CD4-positive, alpha-beta T cell treated with Interleukin-21 for 1 hour (primary cell): ENCODE measurements at places on chromosomes 12 and 14.

GRCh38 chr12:116528498-116528897, 30.7 kb upstream of the MAP1LC3B2 start:
- DNase-seq: no peak

DNA sequence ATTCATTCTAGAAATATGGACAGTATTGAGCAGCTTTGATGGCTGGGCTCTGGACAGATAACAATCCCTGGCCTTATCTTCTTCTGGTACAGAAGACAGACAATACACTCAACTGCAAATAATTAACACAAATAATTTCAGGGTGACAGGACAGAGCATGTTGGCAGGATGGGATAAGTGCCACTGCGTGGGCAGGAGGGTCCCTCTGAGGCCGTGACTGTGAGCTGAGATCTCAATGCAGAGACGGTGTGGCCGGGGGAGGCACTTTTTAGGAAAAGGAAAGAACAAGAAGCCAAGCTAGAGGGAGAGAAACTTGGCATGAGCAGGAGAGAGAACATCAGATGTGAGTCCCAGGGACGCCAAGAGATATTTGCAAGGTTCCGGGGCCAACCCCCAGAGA, 8.1 kb downstream of the SYNE3 start:
- no peak for DNase-seq

GRCh38 chr12:8069582-8069981, 3.4 kb upstream of the C3AR1 start:
- DNase-seq: no peak

- no peak for DNase-seq
Observed at GRCh38 chr14:88323086-88323522, at the start of gene KCNK10. Gene KCNK10, minus strand, starts transcription at chr14:88323269. Its CDS starts 471 bp downstream, at chr14:88322798.

DNA sequence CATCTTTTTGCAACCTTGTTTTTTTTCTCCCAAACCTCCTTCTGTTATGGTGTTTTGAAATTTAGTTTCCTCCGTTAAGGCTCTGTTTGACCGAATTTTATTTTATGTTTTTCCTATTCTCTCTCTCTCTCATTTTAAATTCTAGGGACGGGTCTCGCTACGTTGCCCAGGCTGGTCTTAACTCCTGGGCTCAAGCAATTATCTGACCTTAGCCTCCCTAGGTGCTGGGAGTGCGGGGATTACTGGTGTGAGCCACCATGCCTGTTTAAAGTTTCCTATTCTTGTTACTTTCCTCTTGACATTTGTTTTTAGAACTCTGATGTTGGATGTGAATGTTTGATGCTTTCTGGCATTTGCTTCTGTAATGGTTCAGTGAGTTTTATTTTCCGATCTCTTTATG, 1.0 kb downstream of the ZC3H14 start:
- no peak for DNase-seq

DNA sequence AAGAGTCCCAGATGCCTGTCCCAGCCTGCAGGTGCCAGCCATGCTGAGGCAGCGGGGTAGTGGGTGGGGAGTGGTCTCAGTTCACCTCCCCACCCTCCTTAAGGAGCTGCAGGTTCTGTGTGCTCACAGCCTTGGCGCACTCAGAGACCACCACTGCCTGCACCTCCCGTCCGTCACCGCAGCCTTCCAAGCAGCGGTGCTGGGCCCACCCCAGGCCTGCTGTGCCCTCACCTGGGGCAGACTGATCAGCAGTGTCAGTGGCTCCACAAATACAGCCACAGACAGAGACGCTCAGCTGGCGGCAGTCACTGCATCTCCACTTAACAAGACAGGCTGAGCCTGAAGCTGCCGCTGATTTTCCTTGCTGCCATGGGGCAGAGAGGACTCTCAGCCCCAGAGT, 120.2 kb downstream of the RFLNA start:
- no peak for DNase-seq

- no peak for DNase-seq
Observed at GRCh38 chr14:105702275-105702817, 176.0 kb downstream of the TMEM121 start.

GRCh38 chr12:80798281-80798680, 81.6 kb downstream of the MYF5 start:
- no peak for DNase-seq

- no peak for DNase-seq
Observed at GRCh38 chr12:121239351-121240061, 29.6 kb downstream of the P2RX4 start.

DNA sequence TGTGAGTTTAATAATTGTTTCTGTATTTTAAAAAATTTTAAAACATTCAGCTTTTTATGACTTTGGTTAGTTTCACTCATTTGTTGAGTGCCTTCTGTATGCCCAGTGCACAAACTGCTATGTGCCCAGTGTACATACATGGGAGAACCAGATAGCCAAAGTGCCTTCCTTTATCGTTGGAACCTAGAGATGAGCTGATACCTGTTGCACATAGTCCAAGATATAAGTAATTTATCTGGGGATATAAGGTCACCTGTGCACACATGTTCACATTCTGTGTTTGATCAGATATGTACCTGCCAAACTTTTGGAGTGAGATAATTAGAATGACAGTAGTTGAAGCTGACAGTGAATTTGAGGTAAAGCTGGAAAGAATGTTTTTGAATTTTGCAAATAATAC, 37.9 kb downstream of the RAB21 start:
- no peak for DNase-seq

- DNase-seq: no peak
Observed at GRCh38 chr12:110756611-110757010, 13.9 kb upstream of the PPP1CC start.

DNA sequence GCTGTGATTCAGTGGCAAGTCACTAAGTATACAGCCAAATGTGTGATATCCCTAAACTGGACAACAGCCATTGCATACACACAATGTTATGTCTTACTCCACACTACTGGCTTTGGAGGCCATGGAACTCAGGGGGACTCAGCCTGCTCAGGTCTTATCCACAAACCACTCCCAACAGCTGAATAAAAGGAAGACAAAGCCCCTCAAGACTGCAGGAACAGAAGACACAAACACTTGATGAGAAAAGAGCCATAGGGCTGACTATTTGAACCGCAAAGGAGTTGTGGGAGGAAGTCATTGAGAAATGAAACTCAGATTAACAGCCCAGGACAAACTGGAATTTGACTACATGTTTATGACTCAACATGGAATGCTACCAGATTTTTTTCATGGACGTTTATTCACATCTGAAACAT, 40.9 kb downstream of the PTGER2 start:
- no peak for DNase-seq

DNA sequence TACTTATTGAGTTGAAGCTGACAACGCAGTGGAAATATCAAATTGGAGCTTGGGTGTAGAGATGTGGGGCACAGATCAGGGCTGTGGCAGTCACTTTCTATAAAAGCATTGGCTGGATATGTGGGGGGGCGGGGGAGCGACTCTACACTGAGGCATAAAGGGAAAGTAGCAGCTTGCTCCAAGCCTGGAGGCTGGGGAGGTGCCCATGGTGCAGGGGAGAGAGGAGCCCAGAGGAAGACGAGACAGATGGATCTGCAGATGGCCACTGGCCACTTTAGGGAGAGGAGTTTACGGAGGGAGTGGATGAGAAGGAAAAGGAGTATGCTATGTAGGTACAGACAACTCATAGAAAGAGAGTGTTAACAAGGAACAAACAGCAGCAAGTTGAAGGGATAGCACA, 13.5 kb upstream of the NGB start:
- DNase-seq: no peak

DNA sequence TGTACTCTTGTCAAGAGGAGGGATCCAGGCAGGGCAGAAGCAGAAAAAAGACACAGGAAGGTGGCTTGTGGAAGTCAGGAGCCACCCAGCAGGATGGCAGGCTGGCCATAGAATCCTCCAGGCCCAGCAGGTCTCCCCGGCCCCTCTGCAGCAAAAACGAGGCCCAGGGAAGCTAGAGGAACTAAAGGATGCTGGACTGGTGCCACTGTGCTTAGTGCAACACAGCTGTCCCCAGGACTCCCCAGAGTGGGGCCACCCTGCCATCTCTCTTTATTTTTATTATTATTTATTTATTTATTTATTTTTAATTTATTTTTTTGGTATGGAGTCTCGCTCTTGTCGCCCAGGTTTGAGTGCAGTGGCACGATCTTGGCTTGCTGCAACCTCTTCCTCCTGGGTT, 54.1 kb downstream of the PITPNM2 start:
- DNase-seq: no peak

DNA sequence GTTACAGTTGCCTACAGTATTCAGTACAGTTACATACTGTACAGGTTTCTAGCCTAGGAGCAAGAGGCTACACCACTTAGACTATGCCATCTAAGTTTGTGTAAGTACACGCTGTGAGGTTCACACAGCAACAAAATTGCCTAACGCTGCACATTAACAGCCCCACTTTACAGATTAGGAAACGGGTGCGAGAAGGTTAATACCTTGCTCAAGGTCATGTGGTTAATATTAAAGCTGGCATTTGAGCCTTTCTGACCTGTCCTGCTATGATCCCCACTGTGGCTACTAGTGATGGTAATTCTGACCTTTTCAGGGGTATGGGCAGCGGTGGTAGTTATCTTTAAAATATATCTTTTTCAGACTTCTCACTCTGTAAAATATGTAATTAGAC, 20.9 kb downstream of the ACVR1B start:
- DNase-seq: no peak
